ENCODE measurements at places on chromosomes 16 and 17.

DNA sequence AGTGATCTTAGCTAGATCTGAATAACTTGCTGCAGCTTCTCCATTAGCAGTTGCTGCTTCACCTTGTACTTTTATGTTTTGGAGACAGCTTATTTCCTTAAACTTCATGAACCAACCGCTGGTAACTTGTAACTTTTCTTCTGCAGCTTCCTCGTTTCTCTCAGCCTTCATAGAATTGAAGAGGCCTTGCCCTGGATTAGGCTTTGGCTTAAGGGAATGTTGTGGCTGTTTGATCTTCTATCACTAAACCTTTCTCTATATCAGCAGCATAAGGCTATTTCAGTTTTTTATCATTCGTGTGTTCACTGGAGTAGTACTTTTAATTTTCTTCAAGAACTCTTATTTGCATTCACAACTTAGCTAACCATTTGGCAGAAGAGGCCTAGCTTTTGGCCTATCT, 21.5 kb upstream of the TMEM92 start:
- DNase-seq: no peak

DNA sequence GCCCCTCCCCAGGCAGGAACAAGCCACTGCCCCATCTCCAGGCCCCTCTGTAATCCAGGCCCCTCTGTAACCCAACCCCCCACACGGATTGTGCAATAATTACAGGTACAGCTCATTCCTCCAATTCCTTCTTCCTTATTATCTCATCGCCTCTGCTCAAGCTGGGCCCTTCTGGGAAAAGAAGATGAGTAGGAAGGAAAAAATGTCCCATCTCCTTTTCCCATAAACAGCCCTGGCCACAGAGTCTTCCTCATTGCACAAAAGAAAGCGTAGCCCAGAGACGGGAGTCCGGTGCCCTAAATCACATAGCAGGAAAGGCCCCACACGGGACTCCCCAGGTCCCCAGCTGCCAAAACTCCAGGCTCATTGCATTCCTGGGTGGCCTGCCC, 3.6 kb upstream of the LITAFD start:
- DNase-seq: no peak

DNA sequence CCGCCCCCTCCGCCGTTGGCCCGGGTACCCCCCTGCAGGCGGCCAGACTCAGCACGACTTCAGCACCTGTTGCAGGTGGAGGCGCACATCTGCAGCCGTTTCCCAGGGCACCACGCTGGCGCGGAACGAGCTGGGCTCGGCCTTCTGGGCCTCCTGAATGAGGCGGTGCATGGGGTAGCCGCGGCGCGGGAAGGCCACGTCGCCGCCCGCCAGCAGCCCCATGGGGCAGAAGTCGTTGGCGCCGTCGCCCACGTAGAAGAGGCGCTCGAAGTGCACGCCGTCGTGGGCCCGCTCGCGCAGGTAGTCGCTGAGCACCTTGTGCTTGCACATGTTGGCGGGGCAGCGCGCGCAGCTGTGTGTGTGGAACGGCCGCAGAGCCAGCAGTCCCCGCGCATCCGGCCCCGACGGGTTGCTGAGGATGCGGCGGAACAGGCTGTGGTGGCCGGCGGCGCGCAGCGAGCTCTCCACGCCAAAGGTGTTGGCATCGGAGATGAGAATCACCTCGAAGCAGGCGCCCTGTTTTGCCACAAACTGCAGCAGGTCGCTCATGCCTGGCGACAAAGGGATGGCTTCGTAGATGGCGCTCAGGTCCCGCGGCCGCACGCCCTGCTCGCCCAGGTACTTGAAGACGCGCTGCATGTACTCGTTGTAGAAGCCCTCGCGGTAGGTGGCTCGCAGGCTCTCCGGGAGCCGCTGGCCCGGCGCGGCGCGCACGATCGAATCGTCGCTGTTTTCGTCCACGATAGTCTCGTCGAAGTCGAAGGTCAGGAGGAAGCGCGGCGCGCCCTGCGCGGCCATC, 6.2 kb downstream of the PHOSPHO1 start:
- no peak for DNase-seq

DNA sequence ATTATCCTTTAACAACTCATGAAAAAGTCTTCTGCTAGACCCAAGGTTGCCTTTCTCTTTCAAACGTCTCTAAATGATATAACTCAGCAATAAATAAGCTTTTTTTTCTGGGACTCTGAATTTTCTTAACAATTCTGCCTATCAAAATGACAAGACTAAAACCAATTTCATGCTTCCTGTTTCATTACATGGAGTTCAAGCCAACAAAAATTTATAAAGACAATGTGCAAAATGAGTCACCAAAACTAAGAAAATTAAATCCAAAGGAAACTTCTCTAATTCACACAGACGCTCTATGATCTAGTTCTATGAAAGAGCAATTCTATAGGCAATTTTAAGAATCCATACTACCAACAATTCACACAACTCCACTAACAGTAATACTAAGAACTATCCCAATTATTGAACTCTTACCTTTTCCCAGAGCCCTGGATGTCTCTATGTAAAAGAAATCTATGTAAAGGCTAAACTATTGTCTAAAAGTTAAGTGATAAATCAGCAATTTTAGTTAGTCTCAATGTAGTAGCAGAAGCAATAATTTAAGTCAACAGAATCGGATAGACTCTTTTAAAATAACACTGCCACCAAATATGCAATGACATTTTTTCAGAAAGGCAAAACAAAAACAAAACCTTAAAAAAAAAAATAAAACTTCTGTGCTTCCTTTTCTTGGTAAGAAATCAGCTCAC, 44.2 kb downstream of the ZZEF1 start:
- DNase-seq: no peak

DNA sequence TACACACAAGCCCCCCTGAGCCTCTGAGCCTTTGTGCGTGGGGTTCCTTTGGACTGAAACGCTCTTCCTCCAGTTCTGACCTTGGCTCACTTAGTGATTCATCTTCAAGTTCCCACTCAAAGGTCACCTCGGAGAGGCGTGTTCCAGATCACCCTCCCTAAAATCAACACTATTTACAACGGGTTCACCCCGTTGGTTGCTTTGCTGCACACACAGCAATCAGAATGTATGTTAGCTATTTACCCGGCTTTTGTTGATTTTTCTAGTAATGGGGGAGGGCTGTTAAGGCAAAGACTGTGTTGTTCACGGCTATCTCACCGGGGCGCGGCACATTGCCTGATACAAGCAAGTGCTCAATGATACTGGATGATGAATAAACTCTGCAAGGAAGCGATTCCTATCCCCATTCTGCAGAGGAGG, 977 bp downstream of the NAGPA start:
- DNase-seq: no peak

DNA sequence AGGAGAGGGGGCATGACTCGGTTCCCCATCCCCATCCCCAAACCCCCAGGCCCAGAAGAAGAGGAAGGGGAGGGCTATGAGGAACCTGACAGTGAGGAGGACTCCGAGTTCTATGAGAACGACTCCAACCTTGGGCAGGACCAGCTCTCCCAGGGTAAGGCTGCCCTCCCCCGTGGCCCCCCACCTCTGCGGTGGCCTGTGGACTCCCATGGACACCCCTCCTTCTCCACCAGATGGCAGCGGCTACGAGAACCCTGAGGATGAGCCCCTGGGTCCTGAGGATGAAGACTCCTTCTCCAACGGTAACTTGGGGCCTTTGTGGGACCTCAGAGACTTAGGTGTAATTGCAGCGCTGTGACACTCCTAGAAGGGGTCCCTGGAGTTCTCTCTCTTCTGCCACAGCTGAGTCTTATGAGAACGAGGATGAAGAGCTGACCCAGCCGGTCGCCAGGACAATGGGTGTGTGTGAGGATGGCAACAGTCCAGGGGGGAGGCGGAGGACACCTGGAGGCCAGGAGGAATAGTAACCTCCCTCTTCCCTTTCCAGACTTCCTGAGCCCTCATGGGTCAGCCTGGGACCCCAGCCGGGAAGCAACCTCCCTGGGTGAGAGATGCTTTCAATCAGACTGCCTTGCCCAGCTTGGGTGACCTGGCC, 5.6 kb downstream of the CD19 start:
- no peak for DNase-seq

DNA sequence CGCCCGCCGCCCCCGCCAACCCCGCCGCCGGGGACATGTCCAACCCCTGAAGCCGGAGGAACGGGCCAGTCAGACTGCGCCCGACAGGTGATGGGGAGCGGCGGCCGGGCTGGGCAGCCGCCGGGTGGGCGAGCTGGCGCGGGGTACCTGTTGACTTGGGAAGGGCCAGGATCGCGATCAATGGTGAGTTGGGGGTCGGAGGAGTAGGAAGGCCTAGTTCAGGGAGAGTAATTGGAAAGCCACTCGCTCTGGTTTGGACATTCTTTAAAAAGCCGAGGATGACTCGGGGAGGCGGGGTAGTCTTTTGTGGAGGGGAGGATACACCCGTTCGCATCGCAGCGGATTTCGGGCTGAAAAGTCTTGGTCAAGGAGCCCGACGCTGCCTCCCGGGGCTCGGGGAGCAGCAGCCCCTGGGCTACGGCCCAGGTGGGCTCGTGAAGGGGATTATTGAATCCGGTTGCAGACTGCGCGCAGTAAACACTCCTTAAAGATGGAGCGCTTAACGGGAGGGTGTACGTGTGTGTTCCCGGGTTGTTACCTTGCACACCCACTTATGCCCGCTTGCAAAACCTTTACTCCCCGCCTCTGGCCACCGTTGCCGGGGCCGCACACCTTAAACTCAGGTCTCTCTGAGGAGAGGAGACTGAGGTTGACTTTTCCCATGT, 123.8 kb downstream of the GOSR1 start:
- DNase-seq: no peak

DNA sequence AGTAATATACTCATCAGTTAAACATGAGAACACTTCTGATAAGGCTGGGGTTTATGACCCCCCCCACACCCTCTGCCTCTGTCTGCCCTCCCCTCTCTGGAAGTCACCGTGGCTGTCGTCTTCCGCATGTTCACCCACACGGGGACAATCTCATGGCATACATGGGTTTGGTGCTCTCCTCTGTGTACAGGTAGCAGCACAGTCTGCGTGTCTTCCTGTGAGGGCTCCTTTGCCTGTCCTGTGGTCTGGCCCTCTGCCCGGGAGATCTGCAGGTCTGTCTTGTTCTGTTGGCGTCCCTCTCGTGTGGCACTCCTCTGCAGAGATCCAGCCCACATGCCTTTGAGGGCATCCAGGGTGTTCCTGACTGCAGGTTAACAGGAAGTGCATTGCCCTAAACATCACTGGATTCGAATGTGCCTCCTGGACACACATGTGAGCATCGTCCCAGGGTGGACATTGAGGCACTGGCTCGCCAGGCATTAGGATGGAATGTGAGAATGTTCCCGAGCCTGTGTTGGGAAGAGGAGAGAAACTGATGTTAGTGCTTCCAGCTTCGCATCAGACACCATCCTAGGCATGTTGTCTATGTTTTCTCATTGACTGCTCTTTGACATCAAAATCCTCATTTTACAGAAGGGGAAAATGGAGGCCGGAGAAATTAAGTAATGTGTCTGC, 54.5 kb downstream of the NKD1 start:
- DNase-seq: no peak

DNA sequence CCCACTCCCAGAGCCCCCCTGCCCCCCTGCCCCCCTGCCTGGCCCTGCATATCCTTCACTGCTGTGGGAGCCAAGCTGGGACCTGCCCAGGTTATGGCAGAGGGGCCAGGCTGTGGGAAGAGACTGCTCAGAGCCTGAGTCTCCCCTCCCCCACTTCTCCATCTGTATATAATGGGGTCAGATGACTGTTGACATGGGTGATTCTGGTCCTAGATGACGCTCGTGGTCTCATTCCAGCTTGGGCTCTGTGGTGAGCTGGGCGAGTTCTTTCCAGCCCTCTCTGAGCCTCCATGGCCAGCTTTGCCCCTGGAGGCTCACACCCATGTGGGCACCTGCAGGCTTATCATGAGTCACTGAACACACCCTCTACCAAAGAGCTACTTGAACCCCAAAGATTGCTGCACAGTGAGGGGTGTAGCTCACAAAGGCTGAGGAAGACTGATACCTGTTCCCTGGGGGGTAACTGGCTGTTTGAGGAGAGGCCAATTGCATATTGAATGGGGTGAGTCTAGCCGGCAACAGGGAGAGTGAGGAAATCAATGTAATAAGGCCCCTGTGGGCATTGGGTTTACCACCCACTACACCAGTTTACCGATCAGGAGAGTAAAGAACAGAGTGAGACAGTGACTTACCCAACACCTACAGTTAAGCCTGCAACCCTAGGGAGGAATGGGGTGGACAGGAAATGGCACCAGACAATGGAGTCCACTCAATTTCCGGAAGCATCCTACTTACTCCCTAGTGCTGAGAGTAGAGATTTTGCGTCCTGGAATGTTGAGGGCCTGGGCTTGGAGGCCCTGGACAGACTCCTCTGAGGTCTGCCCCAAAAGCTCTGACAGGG, 4.2 kb upstream of the SREBF1 start:
- no peak for DNase-seq

- no peak for DNase-seq
These were observed 1138.5 kb downstream of the CDH11 start for GRCh38 chr16:63983401-63983800.

GRCh38 chr16:20673882-20674683, 23.4 kb downstream of the ACSM1 start:
- DNase-seq: no peak

- DNase-seq: no peak
These were observed 11.9 kb upstream of the SLC38A10 start for GRCh38 chr17:81306898-81307510.

- DNase-seq: no peak
These were observed 27.0 kb downstream of the CCR7 start for GRCh38 chr17:40538019-40538935.

DNA sequence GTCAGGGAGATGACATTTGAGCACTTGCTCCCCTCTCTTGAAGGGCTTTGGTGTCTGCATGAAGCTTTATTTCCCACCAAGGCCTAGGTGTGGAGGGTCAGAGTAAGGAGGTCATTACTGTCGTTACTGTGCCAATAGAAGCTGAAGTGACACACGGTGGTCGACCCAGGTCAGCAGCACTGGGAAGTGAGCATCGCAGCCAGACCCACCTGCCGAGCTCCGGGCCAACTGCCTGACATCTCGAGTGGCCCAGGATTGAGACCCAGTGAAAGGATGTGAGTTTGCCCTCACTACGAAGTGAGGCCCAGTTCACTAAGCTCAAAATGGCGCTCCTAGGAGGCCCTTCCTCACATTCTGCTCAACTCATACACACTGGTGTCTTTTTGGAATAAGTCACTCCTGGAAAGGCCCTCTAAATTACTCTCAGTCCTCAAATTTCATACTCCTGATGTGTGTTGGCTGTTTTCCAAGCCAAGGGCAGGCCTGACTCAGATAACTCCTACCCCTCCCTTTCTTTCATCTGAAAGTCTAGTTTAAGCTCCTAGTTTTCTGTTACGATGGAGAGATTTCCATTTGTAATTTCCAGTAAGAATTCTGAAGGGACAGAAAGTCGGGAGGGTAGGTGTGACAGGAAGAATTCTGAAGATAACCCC, 200.4 kb downstream of the LGALS9B start:
- no peak for DNase-seq

- DNase-seq: no peak
These were observed 23.7 kb downstream of the LASP1 start for GRCh38 chr17:38893607-38894006.
